ENCODE measurements at places on chromosomes 6 and 20.

- DNase-seq: no peak
Observed at GRCh38 chr6:34717466-34717865, 20.9 kb upstream of the ILRUN start.

DNA sequence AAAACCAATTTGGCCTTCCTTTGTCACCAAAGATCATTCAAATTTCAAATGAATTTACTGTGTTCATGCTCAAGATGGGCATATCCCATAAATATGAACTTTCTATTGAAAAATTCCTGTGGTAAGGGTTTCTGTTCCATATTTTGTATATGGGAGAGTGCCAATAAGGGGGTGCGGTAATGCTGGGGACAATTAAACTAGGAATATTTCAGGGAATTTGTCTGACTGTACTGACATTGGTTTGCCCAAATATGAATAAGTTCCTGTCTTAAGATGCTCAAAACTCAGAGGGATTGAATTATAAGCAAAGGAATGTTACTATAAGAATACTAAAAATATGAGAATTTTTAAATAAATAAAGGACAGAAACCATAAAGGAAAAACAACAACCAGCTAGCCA is 553.0 kb upstream of the MARCKS start:
- no peak for DNase-seq

DNA sequence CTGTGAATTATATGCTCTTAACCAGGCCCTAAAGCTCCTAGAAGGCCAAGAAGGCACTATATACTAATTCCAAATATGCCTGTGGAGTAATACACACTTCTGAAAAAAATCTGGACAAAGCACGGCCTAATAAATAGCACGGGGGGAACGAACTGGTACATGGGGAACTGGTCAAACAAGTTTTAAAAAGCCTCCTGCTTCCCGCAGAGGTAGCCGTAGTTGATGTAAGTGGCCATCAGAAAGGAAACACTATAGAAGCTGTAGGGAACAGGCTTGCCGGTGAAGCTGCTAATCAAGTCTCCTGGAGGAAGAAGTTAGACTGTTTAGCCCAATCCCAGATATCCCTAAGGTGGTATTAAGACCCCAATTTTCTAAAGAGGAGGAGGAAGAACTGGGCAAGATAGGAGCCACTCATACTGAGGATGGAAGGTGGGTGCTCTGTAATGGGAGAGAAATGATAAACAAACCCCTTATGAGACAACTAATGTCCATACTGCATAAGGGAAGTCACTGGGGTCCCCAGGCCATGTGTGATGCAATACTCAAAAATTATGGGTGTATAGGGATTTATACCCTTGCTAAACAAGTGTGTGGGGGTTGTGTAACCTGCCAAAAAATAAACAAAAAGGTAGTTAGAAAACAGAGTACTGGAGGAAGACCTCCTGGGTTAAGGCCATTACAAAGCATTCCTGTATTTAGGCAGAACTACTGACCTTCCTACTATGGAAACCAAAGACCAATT is 27.1 kb upstream of the ZNF318 start:
- DNase-seq: no peak

- DNase-seq: no peak
Observed at GRCh38 chr20:44405257-44405656, 49.8 kb downstream of the HNF4A start.

GRCh38 chr6:150723857-150724256 is 124.2 kb downstream of the PLEKHG1 start:
- no peak for DNase-seq

DNA sequence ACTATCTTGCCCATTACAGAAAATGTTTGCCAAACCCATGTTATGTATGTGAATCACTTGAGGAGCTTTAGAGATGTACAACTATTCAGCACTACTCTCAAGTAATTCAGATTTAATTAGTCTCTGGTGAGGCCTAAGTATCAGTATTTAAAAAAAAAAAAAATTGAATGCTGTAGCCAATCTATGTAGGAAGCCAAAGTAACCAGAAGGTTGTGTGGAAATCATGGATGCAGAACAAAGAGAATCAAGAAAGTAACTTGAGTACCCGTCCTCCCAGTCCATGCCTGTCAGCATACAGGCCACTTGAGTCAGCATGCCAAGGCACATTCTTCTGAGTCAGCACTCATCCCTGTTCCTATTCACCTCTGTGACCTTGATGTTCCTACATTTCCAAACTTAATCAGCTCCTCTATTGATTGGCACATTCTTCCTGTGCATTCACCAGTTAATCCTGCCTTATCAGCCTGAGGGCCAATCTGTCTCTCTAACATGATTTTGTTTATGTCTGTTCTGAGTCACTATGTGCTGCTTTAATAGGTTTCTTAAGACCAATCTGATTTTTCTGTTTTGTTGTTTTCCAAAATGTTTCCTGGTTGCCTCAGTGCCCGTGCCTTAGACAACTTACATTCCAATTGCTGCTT is 165.6 kb downstream of the KCNQ5 start:
- DNase-seq: no peak

- no peak for DNase-seq
Observed at GRCh38 chr20:53402233-53403005, 191.2 kb downstream of the ZNF217 start.

DNA sequence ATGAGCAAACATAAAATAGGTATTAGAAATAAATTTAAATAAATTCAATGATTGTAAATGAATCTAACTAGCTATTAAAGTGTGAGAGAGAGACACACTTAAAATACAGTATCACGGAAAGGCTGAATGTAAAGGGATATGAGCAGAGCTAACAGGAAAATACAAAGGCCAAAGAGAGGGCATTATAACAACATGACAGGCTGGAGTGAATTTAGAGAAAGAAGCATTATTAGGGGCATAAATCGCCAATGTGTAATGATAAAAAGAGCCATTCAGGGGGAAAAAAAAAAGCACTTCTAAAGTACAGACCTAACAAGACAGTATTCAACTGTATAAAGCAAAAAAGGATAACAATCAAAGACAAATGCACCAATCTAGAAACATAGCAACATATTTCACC is 28.1 kb downstream of the DACT2 start:
- DNase-seq: no peak

GRCh38 chr6:120671519-120671918 is 662.8 kb downstream of the TBC1D32 start:
- DNase-seq: no peak

DNA sequence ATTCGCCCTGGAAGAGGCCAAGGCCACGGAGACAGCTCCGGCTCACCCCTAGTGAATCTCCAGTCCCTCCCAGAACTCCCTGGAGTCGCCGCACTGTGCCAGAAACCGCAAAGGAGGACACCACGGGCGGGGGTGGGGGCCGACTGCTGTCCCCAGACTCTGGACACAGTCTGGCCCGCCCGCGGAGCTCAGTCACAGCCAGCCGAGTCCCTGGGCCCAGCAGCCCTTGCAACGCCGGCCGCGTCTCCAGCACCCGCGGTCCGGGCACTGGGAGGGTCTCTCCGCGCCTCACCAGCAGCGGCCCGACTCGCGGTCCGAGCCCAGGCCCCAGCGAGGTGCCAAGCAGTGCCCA is 518 bp downstream of the PEX6 start:
- DNase-seq: no peak

- DNase-seq: no peak
Observed at GRCh38 chr20:38751360-38751976, 3.2 kb downstream of the ACTR5 start.

- DNase-seq: no peak
Observed at GRCh38 chr6:98657764-98658163, 176.6 kb upstream of the POU3F2 start.

DNA sequence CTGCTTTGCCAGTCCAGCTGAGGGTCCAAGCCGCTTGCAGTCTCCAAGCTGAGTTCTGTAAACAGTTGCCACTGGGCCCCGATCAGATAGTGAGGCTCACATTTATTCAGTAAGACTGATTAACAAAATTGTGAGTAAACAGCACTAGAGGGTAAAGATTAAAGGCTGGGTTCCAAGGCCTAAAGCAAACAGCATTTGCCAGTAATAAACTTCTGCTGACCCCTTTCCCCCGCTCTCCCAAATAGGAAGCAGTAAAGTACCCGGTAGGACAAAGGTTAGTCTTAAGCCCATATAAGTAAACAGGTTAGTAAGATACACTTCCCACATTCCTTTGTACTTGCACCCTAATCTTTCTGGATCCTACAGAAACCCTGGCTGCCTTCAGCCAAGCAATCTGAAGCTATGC is 181.8 kb downstream of the MEI4 start:
- no peak for DNase-seq

- no peak for DNase-seq
Observed at GRCh38 chr6:112332274-112332673, 14.9 kb upstream of the RFPL4B start.

- no peak for DNase-seq
Observed at GRCh38 chr6:16929809-16930208, 168.5 kb upstream of the ATXN1 start.

- DNase-seq: no peak
Observed at GRCh38 chr6:106005013-106005412, 81.1 kb upstream of the PRDM1 start.

DNA sequence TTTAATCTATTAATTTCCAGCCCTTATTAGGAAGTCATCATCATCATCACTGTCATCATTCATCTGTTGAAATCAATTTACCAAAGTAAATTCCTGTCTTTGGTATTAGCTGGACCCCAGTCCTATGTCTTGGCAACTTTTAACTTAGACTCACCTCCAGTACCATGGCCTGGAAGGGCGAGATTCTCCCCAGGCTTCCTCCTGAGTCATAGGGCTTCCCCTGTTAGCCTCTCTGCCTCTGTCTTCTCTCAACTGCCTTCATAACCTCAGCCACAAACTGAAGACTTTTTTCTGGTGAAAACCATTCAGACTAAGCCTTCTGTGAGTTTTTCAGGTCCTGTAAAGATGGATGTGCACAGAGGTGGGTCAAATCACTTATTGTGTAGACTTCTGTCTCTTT is 95.0 kb downstream of the NKAIN2 start:
- DNase-seq: no peak

DNA sequence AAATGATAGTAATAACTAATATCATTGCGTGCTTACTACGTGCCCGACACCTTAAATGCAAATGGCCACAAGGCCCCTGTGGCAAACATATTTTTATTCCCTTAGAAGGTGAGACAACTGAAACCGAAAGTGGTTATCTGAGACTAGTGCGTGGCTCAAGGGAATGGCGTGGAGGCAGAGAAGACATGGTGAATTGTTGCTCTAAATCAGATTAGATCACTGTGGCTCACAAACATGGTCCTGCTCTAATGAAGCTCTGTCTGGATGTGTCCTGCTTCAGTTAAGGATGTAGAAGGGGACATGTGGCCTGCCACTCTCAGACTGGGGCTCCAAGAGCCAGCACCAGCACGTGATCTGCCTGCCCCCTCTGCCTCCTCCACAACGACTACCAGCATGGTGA is 124.2 kb upstream of the GMDS start:
- DNase-seq: no peak

DNA sequence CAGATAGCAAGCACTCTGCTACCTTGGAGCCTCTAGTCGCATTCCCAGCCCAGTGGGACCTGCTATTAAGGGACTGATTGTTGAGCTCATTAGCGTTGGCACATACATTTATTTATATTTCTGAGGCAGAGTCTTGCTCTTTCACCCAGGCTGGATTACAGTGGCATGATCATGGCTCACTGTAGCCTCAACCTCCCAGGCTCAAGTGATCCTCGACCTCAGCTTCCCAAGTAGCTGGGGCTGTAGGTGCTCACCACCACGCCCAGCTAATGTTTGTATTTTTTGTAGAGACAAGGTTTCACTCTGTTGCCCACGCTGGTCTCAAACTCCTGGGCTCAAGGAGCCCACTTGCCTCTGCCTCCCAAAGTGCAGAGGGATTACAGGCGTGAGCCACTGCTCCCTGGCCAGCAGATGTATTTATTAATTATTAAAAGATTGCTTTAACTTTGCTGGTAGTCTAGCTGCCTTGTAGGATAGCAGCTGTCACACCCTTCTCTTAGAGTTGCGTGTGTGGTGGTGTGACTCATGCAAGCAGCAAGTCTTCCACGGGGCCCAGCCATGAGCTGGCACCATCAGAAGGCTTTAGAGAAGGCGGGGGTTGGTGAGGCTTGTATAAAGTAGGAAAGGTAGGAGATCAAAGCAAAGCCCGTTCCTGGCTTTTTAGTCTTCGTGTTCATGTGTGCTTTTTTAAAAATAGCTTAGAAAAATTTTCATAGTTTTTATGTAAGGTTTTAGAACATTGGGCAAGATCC is 16.5 kb downstream of the ACTR5 start:
- no peak for DNase-seq

DNA sequence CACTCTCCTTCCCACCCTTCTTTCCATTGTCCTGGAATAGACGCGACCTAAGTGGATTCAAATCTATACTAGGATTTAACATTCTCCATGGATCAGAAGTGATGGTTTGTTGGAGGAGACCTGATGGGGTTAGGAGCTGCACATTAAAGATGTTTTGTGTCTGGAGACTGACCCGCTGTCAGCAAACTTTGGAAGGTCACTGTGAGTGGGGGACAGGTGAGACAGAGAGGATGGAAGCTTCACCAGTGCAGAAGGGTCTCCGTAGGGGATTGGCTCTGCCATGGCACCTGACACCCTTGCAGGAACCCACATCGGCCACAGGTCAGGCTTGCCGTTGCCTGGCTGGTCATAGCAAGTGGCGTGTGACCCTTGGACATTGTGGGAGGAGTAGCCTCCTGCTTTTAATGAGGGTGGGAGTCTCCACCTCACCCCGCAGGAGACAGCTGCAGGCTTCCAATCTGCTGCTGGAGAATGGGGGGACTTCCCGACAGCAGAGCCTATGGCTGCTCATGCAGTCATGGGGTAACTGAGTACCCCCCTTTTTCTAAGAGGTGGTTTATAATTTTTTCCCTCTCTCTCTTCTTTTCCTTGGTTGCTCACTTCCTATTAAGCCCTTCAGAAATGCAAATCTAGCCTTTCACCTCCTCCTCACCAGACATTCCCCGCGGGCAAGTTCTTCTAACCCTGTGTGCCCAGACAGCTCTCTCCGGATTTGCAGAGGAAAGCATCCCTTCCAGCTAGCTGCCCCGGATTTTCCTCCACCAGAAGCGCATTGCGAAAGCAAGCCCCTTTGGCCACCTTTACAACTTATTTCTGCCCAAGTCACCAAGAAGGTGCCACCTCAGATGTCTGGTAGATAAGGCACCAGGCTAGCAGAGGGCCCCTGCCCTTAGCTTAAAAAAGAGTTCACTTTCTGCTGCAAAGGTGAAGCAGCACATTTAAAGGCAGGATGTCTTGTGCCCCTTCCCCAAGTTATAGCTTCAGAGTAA is 53.5 kb downstream of the DACT2 start:
- DNase-seq: no peak
